ENCODE measurements at places on chromosomes 2 and 18.

DNA sequence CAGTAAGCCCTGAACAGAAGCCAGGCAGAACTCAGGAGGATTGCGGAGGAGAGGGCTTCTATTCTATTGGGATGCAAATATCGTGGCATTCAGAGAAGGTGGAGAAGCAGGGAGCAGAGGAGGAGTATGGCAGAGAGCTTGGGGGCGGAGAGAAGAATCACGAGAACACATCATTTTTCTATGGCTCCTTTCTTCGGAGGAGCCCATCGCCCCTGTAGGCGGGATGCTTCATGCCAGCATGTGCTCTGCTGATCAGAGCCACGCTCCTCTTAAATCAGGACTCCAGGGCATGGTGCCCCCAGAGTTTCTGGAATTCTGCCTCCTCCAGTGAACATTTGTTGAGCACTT lies 71.1 kb downstream of the CIB4 start:
- no peak for DNase-seq

DNA sequence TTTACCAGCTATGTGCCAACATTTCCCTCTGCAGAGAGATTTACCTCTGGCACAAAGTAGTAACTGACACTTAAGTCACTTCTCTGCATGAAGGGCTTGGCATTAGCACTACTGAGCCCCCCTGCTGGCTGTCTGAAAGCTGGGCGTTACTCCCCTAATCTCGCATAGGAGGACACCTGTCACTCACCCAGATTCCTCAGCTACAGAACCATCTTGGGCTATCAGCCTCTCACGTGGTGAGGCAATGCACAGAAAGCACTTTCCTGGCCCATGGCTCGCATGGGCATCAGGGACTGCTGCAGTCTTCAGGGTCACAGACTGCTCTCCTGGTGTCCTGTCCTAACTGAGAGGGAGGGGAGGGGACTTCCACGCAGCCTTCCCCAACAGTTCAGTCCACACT lies 12.0 kb downstream of the SERPINE2 start:
- no peak for DNase-seq

DNA sequence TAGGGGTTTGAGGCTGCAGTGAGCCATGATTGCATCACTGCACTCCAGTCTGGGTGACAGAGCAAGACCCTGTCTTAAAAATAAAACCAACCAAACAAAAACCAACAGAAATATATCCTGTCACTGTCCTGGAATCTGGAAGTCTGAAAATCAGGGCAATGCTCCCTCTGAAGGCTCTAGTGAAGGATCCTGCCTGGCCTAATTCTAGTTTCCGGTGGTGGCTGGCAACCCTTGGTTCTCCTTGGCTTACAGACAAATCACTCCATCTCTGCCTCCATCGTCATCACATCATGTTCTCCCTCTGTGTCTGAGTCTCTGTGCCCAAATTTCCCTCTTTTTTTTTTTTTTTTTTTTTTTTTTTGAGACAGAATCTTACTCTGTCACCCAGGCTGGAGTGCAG lies 15.9 kb upstream of the VPS4B start:
- DNase-seq = no peak

DNA sequence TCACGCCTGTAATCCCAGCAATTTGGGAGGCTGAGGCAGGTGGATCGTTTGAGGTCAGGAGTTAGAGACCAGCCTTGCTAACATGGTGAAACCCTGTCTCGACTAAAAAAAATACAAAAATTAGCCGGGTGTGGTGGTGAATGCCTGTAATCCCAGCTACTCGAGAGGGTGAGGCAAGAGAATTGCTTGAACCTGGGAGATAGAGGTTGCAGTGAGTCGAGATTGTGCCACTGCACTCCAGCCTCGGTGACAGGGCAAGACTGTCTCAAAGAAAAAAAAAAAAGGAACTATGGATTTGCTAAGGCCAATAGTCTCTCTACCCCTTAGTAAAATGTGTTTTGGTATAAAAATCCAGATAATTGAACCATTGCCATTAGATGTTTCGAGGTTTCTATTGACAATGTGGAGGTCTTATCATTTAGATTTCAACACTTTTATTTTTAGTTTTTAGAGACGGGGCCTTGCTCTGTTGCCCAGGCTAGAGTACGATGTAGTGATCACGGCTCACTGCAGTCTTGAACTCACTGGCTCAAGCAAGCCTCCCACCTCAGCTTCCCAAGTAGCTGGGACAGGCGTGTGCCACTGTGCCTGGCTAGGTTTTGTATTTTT lies 1.1 kb upstream of the TXNDC2 start:
- no peak for DNase-seq

- DNase-seq = no peak
These were observed 33.7 kb downstream of the EMILIN2 start for GRCh38 chr18:2880473-2880872.

DNA sequence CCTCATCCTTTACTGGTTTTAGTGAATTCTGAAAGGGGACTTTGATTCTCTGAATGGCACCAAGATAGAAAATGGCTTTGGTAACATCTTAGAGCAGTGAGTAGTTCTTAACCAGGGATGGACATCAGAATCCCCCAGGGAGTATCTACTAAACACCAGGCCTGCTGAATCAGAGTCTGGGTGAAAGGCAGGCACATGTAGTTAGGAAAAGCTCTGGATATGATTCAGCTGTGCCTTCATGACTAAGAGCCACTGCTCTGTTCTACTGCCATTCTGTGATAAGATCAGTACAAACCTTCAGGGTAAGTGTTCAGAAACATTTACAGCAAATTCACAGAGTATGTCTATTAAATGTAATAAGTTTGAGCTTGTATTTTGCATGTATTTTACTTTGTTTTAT lies 46.2 kb upstream of the B3GNT2 start:
- no peak for DNase-seq

GRCh38 chr2:23537991-23538390 lies 153.0 kb downstream of the KLHL29 start:
- no peak for DNase-seq

GRCh38 chr2:103284750-103285149 lies 522.9 kb downstream of the TMEM182 start:
- DNase-seq = no peak

DNA sequence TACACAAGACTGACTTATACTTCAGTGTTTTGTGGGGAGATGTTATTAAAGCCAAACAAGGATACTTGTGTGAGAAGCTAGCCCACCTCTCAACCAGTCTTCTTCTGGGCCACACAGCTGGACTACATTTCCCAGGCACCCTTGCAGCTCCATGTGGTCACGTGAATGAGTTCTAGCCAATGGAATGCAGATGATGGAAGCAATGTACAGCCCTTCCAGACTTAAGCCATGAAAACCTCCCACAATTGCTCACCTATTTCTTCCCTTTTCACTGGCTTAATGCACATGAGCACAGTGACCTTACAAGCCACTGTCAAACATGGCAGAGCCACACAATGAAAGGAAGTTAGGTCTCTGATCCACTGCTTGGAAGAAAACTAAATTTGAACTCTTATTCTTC lies 20.4 kb upstream of the FEZ2 start:
- no peak for DNase-seq

DNA sequence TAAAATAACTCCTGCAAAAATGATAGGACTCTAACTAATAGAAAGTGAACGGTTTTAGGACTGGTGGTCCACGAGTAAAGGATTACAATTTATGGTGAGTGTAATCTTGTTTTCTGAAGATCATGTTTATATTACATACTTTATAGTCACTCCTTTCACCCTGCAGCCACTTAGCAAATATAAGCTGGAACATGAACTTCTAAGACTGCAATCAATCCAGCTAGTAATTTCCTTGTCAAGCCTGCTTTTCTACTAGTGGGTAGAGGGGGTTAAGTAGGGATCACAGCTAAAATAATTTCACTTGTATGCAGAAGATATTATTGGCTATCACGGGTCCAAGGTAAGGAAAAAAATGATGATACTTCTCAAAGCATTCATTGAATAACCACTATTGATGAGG lies 125.5 kb upstream of the NETO1 start:
- DNase-seq = no peak

DNA sequence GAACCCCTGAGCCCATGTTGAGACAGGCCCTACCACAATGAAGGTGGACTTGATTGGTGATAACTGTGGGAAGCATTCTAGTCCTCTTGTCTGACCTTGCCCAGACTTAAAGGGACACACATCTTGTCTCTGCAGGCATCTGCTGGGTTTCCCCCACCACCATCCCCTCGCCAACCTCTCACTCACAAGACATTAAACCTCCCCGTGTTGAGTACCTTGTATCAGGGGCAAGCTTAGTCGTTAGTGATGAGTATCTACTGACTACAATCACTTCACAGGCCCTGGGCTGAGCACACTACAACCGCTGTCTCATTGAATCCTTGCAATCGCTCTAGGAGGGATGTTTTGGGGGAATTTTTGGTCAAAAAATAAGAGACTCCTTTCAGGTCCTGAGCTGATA lies 86.0 kb downstream of the ICOS start:
- no peak for DNase-seq

DNA sequence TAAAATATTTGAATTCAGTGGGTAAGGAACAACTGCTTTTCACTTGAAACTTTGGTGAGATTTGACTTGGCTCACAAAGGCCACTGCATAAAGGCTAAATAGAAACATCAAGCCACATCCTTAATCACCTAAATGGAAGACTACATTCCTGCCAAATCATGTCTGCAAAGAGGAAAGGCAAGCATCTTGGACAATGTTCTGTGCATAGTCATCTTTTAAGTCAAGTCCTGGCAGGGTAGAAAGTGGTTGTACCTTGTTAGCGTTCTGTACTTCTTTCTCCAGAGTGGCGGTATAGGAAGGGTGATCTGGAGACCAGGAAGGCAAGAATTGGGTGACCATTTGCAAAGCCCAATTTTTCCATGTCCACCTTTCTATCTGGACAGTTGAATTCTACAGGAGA lies 121.4 kb upstream of the SLC14A2 start:
- no peak for DNase-seq

DNA sequence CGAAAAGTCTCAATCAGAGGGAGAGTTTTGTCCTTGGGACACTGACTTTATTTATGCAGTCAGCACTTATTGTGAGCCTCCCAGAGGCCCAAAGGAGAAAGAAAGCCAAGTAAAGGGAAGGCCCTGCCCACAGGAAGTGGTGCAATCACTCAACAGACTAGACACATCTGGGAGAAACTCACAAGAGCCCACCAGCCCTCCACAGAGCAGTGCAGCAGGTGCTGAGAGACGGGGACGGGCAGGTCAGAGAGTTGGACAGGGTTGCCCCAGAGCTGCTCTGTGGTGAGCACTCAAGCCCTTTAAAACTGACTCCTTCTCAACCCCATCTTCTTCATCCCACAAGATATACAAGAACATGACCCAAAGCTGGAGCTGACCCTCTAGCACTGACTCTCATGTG lies 96.0 kb downstream of the TFCP2L1 start:
- DNase-seq = no peak

DNA sequence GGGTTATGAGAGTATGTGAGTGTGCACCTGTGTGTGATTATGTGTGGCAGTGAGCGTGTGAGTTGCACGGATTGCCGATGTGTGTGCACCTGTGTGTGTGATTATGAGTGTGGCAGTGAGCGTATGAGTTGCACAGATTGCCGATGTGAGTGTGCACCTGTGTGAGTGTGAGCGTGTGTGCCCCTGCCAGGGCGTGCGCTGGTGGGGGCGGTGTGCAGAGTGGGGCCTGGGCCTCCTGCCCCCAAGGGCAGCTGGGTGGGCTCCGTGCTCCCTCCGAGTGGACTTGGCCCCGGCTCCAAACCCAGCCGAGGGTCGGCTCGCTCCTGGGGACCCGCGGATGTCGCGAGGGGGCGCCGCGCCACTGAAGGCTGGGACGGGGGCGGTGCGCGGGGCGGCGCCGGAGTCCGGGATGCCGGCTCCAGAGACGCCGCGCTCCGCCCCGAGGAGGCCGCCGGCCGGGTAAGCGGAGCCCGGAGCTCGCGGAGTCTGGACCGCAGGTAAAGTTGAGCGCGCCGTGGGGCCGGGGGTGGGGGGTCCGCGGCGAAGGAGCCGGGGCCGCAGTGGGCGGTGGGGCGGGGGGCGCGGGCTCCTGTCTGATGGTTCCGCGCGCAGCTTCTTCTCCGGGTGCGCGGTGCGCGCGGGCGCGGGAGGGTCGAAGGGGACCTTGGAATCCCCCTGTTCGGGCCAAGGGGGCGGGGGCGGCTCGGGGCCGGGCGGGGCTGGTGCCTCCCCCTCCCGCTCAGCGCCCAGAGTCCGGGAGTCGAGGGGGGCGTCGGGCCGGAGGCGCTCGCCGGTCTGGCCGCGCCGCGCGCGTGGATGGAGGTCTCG lies at the start of gene KCNG2:
TSS of gene KCNG2 (plus strand) at position 421 of the 828 bp plus-strand sequence. CDS start 65,730 bp downstream, outside the sequence.
- no peak for DNase-seq

GRCh38 chr2:72208225-72208624 lies 60.6 kb upstream of the CYP26B1 start:
- no peak for DNase-seq

DNA sequence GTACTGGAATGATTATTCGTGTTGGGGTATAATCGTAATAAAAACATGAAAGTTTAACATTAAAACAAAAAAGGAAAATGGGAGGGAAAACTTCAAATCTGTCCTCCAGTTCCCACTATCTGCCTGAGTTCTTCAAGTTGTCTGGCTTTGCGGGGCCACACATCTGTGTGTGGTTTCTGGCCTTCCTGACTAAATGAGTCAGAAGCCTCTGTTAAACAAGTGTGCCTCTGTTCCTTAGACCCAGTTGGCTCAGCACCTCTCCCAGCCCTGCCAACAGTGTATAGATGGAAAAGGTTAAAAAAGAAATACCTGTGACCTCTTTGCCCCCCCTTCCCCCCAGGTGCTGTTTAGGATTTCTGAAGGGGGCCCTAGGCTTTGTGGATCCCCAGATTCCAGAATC lies 30.2 kb downstream of the XDH start:
- no peak for DNase-seq

DNA sequence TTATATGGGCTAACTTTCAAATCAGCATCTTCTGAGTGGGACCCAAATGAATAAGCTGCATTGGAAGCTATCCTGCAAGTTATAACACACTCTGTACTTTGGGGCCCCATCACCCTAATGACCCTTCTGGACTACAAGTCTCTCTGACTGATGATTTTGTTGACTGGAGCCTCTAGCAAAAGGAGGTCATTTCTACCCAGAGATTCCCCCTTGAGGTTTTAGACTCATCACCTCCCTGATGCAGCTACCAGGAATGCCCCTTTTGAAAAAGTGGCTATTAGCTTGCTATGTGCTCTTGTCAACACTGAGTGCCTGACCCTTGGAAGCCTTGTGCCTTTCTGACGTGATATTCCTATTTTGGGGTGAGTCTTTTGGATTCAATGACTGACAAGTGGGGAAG lies 54.5 kb upstream of the NEMP2 start:
- DNase-seq = no peak

GRCh38 chr18:74163019-74163660 lies 14.8 kb downstream of the TIMM21 start:
- no peak for DNase-seq

GRCh38 chr2:120142528-120143219 lies 80.5 kb downstream of the TMEM185B start:
- no peak for DNase-seq

DNA sequence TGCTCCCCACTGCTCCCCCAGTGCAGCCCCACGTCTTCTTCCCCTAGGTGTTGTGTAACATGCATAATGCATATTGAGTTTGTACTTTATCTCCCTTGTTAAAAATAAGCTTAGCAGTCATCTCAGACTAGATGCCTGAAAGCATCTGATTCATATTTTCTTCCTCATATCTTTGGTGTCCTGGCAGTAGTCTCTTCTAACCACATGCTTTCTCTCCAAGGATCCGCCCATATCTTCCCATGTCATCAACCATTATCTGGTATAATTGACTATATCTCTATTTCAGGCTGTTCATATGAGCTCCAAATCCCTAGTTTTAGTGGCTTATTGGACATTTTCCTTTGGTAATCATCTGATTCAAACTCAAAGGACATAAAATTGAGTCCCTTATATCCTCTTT lies 426.3 kb downstream of the LRP1B start:
- no peak for DNase-seq

- DNase-seq = no peak
These were observed 96.0 kb downstream of the HNMT start for GRCh38 chr2:138060301-138060635.

All from activated CD8-positive, alpha-beta memory T cell treated with anti-CD3 and anti-CD28 coated beads for 1 hour (primary cell).